Motor neuron (in vitro differentiated cells): ENCODE measurements at places on chromosomes 5 and 9.

DNA sequence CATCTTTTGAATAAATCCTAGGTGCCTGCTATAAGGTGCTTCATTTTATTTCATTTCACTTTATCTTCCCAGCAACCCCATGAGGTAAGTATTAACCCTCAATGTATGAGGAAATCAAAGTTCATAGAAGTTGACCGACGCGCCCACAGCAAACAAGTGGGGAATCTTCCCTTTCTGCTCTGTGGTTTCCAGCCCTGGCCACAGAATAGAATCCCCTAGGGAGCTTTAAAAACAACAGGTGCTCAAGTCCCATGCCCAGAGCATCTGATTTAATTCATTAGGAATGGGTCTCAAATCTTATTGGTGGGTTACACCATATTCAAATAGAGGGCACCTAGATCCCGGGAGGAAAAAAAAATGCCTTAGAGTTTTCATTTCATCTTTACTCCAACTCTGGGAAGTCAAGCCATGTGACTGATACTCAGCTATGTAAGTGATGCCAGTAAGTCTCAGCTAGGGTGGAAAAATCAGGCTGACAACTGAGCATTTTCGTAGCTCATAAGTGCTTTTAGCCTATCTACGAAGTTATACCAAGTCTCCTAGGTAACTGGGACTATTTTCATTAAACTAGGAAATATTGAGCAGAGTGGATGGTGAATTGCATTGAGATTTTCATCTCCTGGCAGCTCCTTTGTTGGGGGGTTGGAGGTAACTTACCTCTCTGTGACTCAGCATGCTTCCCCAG lies 353.4 kb upstream of the SLC30A5 start:
- peak; percentile 42 for ATAC-seq

DNA sequence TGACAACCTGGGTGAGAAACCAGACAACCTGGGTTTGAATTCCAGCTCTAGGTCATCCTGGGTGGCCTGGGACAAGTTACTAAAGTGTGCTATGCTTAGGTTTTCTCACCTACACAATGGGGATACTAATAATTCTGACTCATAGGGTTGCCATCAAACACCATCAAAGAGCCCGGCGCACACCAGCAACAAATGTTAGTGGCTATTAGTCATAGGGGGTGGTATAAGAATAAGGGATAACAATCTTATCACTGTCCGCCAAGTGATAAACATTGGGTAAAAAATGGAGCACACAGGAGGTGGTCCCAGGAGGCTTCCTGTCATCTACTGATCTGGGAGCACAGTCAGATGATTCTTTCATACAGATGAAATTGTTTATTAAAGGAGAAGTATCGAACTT lies 61.4 kb upstream of the AFAP1L1 start:
- no peak for ATAC-seq

GRCh38 chr5:80141147-80141671 lies 106.1 kb downstream of the THBS4 start:
- peak; percentile 36 for ATAC-seq

GRCh38 chr5:134523543-134524271 lies 1.8 kb upstream of the JADE2 start:
- no peak for ATAC-seq

DNA sequence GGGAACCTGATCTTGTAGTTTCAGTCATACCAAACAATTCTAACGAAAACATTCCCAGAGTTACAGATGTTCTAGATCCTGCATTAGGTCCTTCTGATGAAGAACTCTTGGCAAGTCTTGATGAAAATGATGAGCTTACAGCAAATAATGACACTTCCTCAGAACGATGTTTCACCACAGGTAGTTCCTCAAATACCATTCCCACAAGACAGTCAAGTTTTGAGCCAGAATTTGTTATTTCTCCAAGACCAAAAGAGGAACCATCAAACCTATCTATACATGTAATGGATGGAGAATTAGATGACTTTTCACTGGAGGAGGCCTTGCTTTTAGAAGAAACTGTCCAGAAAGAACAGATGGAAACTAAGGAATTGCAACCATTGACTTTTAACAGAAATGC lies 21.0 kb downstream of the RMI1 start:
- no peak for ATAC-seq

DNA sequence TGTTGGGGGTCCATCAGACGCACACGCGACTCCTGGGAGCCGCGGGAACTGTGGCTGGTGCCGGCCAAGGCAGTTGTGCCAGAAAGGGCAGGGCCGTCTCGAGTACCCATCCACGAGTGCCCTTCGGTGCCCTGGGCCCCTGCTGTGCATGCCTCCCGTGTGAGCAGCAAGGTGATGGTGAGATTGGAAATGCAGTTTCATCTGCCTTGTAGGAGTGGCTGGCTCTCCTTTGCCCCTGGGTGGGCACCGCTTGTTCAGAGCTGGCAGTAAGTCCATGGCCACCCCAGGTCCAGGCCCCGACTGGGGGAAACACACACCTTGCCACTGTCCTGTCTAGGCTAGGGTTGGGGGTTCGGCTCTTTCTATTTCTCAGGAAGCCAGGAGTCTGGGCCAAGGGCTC lies 5.7 kb downstream of the NKD2 start:
- no peak for ATAC-seq

GRCh38 chr9:76025286-76025685 lies 134.8 kb downstream of the PCSK5 start:
- no peak for ATAC-seq

DNA sequence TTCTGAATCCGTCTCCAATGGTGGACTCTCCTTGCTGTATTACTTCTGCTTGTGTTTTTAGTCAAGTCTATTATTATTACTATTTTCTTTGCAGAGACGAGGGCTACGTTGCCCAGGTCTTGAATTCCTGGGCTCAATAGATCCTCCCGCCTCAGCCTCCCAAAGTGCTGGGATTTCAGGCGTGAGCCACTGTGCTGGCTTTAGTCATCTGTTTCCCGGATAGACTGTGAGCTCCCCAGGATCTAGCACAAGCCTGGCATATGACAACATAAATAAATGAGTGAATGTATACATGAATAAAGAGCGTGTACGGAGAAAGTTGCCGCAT lies 439 bp upstream of the DDX46 start:
- ATAC-seq = peak; percentile 65

DNA sequence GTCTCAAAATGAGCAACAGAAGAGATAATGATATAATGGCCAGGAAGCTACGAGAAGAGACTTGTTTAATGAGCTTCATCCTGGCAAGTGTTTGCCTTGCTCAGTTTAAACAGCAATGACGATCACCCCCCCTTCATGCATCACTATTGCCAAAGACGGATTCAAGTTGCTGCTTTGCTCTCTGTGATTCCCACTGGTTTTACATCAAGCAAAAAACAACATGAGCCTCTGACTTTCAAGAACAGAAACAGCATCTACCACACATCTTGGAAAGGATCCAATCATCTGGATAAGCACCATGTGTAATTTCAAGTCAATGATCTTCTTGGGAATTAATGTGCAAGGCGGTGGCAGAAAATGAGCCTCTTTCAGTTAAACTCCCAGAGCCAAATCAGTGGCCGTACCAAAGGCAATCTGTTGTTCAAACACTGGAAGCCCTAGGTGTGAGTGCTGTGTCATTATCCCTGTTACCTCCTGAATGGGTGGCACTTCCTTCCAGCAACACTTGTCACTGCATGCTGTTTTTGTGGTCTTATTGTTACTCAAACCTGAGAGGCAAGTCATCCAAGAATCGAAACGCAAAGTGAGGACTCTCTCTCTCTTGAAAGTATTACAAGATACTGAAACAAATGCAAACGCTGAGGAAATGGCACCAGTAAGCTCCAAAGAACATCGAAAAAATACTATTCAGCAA lies 72.8 kb downstream of the MED27 start:
- ATAC-seq = no peak

GRCh38 chr9:127825319-127826051 lies 22.8 kb downstream of the FPGS start:
- peak; percentile 65 for ATAC-seq

DNA sequence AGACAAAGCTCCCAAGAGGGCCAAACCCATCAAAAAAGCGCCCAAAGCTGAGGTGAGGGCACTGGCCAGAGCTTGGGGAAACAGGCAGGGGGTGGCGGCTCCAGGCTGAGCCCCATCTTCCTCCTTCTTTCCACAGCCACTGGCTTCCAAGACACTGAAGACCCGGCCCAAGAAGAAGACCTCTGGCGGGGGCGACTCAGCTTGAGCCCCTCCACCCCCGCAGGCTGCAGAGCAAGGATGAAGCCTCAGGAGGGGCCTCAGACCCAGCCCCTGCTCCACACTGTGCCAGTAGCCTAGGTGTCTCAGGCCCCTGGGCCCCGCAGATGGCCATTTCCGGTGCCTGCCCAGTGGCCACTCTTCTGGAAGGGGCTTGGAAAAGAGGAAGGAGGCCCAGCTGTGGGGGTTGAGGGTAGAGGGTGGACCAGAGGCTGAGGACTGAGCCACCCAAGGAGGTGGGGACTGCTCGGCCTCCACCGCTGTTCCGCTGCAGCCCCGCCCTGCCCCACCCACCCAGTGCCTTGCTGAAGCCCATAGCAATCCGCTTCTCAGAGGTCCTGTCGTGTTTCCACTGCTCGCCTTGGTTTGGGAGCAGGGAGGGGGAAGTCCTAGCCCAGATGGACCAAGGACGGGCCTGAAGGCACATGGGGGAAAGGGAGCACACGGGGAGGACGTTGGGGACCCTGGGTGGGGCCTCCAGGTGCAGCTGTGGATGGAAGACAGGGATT lies 6.9 kb downstream of the REEP2 start:
- ATAC-seq = no peak

DNA sequence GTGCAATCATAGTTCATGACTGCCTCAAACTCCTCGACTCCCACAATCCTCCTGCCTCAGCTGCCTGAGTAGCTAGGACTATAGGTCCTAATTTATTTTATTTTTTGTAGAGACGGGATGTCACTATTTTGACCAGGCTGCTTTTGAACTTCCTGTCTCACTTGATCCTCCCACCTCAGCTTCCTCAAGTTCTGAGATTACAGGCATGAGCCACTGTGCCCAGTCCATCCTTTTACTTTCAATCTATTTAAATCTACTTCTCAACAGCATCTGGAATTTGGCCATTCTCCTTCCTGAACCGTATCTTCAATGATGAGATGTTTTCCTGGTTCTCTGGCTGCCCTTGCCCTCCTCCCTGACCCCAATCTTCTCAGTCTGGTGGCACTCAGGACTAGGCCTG lies 12.2 kb upstream of the GRIN1 start:
- no peak for ATAC-seq

DNA sequence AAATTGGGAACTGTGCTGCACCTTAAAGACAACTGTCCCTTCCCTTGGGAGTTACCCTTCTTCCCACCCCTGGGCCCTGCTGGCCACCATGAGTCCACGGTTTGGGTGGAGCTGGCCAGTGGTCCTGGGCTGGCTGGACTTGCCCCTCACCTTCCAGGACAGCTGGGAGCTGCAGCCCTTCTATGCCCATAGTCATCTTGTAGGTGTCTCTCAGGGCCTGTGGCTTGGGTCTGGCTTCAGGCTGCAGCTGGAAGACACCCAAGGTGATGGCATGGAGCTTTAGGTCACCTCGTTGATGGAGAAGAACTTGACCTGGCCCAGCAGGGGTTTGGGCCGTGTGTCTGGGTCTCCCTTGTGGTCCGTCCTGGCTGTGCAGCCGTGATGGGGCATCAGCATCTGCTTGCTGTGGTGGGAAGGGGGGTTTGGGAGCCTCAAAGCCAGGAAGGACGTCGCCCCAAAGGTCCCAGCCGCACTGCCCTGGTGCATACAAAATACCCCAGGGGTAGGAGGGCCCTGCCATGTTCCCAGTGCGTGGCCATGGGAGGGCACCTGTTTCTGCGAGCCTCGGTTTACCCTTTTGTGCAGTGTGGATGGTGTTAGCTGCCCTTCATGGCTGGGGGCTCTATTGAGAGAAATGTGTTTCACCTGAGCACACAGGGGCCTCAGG lies 8.9 kb downstream of the WNK2 start:
- peak; percentile 22 for ATAC-seq

DNA sequence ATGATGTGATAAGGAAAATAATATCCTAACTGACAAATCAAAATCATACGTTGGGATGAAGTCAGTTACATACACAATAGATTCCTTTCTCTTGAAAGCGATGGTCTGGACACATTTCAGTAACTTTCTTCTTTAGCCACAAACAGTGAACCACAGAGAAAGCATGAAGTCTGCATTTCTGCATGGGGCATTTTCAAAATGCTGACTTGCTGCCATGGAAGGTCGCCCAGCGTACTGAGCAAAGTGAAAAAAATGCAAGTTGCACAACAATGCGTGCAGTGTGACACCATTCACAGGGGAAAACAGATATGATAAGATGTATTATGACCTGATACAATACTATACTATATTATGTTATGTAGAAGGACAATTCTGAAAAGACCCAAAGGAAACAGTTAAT lies 146.3 kb downstream of the SNX18 start:
- no peak for ATAC-seq

GRCh38 chr5:168186289-168187074 lies 105.0 kb upstream of the WWC1 start:
- no peak for ATAC-seq

- no peak for ATAC-seq
These were observed 260.7 kb downstream of the SYK start for GRCh38 chr9:91062281-91062680.

- no peak for ATAC-seq
These were observed 833 bp downstream of the C5orf24 start for GRCh38 chr5:134846641-134846960.

DNA sequence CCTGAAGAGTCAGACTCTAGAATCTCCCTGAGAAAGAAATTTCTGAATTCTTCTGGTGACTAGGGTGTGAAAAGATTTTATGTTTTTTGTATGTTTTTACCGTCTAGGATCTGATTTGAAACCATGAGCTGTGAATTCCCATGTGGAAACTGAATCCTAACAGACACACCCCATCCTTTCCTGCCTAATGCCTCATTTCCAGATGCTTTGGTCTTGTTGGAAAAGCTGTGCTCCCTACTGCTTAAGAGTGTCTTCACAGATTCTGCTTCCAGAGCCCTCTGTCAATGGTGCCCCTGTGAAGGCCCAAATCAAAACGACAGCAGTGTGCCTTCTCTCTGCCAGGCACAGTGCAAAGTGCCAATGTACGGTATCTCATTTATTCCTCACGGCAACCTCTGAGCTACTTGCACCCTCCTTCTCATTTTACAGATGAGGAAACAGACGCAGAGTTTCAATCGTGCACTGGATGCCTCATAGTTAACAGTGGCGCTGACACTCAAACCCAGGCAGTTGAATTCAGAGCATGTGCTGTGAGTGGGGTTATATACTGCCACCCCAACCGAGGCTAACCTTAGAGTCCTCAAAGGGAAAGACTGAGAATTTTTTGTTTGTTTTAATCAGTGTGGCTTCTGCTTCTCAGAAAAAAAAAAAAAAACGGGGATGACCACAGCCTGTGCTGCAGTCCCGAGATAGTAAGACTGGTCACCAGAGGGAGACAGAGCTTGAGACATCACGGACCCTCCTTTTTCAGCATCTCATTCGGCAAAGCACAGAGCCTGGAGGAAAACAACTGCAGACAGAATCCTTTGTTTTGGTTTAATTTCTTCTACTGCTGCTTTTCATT lies 188.4 kb downstream of the SNCAIP start:
- peak; percentile 95 for ATAC-seq

- ATAC-seq = no peak
These were observed 752.8 kb upstream of the ADAMTS16 start for GRCh38 chr5:4387290-4387689.

DNA sequence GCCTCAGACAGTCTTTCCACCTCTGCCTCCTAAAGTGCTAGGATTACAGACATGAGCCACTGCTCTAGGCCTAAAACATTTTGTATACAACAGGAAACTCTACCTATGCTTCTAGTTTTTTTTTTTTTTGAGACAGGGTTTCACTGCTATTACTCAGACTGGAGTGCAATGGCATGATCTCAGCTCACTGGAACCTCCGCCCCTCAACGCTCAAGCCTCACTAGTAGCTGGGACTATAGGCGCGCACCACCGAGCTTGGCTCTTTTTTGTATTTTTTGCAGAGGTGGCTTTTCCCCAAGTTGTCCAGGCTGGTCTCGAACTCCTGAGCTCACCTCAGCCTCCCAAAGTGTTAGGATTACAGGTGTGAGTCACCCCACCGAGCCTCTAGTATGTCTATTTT lies 5.4 kb downstream of the HSPA9 start:
- ATAC-seq = peak; percentile 27
